IPS DF 19.7 (cell line): ENCODE measurements at places on chromosomes 16 and 17.

DNA sequence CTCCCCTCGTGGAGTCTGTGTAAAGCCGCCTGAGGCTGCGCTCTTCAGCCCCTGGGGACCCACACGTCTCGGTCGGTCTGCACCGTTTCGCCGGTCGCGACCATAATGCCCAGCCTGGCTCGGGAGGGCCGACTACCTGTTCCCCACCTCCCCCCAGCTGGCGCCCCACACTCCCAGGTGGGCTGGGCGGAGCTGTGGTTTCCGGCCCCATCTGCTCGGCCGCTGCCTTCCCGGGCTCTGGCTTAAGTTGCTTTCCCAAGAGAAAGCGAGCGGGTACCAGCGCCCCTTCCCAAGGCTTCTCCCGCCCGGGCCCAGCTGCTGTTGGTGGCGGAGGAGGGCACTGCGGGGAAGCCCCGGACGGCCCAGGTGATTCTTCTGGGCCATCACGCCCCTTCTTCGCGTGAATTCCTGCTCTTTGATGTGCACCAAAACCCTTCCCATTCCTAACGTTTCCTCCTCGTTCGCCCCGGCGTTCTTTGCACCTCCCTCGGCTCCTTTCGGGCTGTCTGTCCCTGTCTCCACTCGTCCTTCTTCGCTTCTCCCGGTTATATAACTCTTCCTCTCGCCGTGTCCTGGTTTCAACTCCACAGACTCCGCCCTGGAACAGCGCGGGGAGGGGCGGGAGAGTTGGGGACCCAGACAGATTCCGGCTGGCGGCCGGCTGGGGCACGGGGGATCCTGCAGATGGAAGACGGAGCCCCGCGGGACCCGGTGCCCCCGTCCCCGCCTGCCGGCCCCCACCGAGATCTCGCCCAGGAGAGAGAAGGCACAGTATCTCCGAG, 2.0 kb downstream of the KDM6B start:
- DNase-seq, result no peak

GRCh38 chr17:67689534-67690177, 28.1 kb upstream of the NOL11 start:
- no peak for DNase-seq

GRCh38 chr16:52727441-52727840, 180.5 kb upstream of the TOX3 start:
- DNase-seq, result no peak

DNA sequence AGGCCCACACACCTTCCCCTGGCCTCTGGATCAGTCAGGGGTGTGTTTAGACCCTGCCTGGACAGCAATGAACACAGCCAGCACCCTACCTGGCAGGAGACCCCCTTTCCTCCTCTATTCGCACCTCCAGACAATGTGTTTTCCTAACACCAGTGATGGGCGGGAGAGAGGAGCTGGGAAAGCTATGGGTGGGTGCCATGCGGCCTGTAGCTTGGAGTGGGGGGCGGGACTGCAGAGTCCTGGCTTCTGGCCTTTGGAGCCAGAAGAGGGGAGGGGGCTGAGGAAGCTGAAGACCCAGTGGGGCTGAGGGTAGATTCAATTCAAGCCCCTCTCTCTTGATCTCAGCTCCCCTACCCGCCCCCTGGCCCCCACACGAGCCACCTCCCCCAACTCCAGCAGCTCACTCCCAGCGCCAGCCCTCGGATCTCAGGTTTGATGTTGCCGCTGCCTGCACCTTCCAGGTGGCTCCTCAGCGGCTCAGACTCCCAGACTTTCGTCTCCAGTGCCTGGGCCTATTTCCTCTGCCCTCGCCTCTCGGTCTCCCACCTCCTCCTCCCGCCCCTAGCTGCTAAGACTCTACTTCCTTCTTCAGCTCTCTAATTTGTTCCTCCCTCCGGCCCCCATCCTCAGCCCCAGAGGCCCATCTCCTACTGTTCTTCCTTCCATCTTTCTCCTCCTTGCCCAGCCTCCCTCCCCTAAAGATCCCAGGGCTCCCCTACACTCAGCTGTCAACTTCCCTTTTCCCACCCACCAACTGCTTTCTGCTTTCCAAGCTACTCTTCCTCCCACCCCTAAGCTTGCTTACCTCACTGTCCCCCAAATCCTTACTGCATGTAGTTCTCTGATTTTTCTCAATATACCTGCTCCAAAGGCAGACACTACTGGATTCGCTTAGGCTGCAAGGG, 6.8 kb upstream of the SP6 start:
- no peak for DNase-seq

DNA sequence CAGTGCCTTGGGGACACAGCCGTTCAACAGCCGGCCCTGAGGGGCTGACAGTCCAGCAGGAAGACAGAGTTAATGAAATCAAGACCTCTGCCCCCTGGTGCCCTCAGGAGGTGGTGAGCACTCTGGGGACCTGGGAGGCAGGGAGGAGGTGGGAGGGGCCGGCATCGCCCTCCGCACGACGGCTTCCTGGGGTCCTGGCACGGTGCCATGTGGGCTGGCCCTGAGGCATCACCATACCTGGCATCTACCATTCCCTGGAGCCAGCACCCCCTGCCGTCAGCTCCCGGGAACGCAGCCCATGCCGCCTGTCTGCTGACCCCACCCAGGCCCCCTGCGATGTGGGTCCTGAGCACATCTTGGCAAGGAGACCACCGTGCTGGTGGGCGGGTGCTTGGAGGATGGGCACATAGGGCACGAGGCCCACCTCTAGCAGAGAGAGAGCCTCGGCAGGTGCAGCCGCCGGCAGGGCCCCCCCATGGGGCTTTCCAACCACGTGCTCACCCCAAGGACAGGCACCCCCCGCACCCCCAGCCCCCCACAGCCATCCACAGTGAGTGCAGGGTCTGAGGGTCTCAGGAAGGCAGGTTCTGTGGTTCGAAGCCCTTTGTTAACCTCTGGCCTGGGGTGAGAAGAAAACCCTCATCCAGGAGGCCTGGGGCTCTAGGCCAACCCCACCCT, 52.5 kb downstream of the ZFPM1 start:
- no peak for DNase-seq

- DNase-seq, result no peak
Measured at GRCh38 chr16:50169555-50170096, 16.5 kb downstream of the TENT4B start.

DNA sequence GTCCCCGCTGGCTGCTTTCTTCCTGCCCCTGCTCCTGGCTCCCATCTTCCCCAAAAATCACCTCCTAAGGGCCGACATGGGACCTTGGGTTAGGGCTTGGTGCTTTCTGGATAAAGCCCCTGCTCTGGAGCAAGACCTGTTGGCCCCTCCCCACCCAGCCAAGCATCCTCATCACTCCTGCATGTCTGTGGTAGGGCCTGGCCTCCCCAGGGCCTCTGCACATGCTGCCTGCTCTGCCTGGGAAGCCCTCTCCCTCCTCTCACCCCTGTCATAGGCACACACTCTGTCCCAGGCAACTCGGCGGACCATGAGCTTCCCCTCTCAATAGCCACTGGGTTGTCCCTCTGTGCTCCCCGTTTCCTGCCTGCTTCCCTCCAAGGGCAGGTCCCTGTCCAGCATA, 35.2 kb downstream of the CFAP20 start:
- DNase-seq, result no peak

DNA sequence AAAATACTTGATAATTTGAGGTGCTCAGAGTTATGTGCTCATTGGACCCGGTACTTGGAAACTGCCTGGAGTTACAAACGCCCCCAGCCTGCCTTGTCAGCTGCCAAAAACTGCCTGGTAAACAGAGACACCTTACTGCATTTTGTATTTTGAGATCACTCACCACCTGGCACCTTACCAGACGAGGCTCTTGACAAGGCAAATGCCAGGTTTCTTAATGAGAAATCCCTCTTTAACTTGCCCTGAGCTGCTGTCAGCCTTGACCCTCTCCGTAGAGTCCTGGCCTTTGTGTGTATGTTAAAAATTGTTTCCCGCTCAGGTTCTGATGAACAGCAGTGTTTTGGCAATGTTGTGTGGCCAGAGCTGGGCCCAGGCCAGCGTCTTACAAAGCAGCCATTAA, 28.8 kb downstream of the SYT17 start:
- DNase-seq, result no peak
